Astrocyte of the cerebellum (primary cell): ENCODE measurements at places on chromosomes 16 and 17.
A peak's percentile ranks its signal among the peaks of the same experiment; 100 is the strongest.

GRCh38 chr17:40349895-40350688 is 14.4 kb downstream of the GJD3 start:
- DNase-seq, result no peak

GRCh38 chr17:10114931-10115535 is 83.4 kb downstream of the GAS7 start:
- DNase-seq, result peak; percentile 83

DNA sequence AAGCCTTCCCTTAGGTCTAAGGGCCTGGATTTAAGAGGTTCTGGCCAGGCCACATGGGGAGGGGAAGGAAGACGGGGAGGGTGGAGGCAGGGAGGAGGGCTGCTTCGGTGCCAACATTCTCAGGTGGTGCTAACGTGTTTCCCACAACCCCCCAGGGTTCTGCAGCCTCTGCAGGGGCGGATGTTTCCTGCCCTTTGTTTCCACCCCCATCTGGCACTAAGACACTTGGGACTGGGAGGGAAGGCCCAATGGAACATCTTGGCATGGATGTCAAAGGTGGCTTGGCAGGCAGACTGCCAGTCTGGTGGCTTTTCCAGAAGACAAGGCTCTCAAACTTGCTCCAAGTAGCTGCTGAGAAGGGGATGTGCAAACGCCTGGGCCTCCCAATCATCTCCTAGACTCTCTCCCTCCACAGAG is 12.7 kb downstream of the HIC1 start:
- DNase-seq, result peak; percentile 85

DNA sequence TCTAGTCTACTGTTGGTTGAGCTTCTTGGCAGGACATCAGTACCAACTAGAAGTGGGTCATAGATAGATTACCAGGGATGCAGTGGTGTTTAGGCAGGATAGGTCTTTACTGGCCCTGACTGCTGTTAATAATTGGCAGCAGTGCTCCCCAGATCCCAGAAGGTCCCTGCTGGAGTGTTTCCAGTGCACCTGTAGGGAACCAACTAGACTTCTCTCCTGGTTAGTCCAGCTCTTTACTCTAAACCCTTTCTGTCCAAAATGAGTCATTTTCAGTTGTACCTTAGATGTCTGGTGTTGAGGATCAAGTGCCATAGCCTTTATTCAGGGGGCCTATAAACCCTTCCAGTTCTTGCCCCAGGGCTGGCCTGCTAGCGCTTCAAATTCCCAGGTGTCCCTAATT is 8.7 kb downstream of the POLR2C start:
- DNase-seq, result no peak

DNA sequence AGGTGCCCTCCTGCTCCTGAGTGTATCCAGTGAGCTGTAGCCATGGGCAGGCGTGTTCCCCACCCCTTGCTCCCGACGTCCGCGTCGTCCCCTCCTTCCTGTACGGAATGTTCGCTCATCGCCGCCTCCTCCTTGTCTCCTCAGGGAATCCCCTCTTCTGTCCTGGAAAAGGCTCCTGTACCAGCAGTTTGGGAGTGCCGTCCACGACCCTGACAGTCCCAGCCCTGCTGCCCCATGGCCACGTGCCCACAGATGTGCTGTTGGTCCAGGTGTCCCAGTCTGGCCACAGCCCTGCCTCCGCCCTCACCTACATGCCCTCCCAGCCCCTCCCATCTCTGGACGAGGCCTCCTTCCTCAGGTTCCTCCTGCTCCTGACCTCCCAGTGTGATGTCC is 30.2 kb downstream of the OR1D5 start:
- DNase-seq, result no peak

DNA sequence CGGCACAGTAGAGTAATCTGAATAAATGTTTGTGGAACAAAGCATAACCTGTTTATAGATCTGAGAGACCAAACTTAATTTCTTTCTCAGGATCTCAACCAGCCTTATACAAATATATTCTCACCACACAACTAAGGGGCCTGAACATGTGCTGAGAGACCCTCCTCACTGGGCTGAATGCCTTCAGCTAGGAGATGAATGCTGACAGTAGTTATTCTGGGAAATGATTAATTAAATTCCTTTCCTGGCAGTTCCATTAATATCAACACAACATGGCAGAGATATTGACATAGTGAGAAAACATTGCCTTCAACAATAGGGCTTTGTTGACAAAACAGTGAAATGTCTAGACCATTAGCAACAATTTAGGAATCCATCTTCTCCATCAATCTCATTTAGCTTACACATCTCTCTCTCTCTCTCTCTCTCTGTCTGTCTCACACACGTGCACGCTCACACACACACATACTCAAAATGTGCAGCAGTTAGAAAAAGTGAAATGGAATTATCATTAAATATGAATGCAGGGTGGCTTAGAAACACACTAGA is 780.8 kb upstream of the CDH8 start:
- DNase-seq, result no peak

GRCh38 chr17:1905190-1905913 is 75.5 kb downstream of the RPA1 start:
- no peak for DNase-seq

DNA sequence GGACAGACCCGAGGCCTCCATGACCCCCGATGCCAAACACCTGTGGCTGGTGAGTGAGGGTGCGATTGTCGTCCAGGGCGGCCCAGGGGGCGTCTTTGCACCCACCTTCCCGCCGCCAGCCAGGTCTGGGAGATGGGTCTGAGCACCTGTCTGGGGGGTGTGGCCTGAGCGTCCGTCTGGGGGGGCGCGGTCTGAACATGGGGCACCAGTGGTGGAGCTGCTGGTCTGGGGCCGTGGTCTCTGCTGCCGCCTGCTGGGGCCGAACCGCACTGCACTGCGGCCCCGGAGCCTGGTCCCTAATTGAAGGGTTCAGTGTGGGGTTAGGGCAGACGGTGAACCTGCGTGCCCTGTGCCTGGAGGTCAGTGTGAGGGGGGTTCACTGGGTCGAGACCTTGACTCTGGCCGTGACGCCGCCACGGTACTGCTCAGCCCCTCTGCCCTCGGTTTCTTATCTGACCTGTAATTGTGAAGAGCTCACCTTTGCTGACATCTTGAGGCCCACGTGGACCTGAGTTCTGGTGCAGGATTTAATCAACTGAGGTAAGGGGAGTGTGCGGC is 12.6 kb upstream of the TCF25 start:
- DNase-seq, result no peak

GRCh38 chr17:13825526-13826040 is 223.9 kb upstream of the HS3ST3A1 start:
- DNase-seq, result no peak

DNA sequence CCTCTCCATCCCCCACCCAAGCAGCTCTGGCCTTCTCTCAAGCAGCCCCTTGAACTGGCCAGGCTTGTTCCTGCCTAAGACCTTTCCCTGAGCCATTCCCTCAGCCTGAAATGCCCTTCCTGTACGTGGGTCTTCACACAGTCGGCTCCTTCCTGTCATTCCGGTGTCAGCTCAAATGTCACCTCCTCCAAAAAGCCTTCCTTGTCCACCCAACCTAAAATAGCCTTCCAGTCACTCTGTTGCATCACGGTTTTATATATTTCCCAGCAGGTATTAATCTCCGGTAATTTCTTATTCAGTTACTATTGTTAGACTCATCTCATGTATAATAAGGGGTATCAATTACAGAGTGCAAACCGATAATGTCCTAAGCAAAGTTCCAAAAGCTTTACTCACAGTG is 51.8 kb downstream of the C17orf67 start:
- no peak for DNase-seq

DNA sequence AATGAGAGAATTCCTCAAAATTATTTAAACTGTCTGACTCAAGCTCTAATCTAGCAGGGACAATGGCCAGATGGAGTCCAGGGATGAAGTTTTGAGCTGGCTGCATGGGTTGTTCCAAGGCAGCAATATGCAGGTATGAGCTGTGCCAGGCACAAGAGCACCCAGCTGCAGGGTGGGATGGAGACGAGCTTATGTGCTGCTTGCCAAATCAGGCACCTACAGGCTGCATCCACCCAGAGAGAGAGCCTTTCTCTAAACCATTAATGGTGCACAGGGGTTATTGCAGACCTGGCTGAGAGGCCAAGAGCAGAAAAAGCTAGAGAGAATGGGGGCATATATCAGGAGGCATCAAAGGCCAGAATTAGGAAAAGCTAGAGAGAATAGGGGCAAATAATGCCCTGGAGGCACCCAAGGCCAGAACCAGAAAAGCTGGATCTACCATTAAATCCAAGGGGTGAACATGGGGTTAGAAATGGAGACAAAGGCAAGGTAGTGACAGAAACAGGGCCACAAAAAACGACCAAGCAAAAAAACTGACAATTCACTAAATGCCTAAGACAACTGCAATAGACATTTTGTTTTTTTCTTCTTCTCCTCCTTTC is 11.0 kb downstream of the KRT33A start:
- no peak for DNase-seq
